ENCODE measurements at places on chromosomes 12 and 14.

GRCh38 chr12:6899427-6899826, 5.2 kb upstream of the LRRC23 start:
- DNase-seq: no peak

GRCh38 chr14:99842141-99842540, 48.9 kb downstream of the EML1 start:
- no peak for DNase-seq

DNA sequence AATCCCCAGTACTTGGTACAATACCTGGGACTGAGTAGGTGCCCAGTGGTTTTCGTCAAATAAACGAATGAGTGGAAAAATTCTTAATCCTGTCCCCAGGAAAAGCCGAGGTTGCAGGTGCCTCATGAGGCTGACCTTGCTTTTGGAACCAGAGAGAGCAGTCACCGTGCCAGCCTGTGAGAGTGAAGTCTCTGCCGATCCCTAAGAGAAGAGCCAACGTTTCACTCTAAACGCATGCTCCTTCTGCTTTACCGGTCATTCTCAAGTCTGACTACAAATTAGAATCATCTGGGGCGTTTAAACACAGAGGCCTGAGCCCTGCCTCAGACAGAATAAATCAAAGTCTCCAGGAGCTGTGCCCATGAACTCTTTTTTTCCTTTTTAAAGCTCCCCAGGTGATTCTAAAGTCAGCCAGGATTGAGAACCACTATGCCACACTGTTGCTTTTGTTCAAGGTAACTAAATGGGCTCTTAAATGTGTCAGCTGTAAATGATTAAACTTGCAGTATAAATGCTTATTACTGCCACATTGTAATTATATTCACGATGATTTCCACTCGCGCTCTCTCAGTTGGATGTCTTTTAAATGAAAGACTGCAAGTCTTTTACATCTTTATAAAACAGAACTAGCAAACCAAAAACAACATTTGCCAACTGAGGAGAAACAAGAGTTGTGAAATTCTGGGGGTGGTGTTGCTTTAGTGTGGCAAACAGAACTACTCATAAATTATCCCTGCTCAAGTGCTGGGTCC, 26.9 kb downstream of the TCP11L2 start:
- DNase-seq: no peak

GRCh38 chr12:109795023-109795422, 38.2 kb downstream of the TRPV4 start:
- DNase-seq: no peak

GRCh38 chr12:20475542-20475941, 107.2 kb downstream of the PDE3A start:
- no peak for DNase-seq

- no peak for DNase-seq
Measured at GRCh38 chr12:106281056-106281782, 21.3 kb upstream of the TCP11L2 start.

DNA sequence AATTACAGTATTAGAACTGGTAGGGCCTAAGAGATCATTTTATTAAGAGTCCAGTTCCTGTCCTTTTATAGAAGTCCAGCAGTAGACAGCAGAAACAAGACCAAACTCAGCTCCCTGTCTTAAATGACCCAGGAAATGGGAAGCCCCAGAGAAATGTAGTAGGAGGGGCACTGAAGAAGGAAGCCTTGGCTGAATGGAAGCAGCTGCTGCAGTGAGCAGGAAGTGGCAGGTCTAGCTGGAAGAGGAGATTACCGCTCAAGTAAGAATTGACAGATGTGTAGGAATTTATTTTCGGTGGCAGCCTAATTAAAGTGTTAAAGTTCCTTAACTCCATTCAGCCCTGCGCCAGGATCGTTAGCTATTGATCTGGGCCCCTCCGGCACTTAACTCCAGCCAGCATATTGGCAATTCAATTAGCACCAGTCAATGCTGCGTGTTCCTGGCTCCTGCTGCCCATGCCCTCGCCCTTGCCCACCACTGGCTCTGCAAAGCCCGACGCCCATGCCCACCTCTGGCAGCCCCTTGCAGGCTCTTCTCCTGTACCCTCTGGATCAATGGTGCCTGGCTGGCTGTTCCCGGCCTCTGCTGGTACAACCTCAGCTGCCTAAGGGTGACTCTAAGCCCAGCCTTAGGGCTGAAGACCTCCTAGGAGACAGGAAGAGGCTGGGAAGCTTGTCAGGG, 21.1 kb downstream of the ZFHX2 start:
- no peak for DNase-seq

- DNase-seq: no peak
Measured at GRCh38 chr12:51371295-51371953, 19.8 kb downstream of the GALNT6 start.

DNA sequence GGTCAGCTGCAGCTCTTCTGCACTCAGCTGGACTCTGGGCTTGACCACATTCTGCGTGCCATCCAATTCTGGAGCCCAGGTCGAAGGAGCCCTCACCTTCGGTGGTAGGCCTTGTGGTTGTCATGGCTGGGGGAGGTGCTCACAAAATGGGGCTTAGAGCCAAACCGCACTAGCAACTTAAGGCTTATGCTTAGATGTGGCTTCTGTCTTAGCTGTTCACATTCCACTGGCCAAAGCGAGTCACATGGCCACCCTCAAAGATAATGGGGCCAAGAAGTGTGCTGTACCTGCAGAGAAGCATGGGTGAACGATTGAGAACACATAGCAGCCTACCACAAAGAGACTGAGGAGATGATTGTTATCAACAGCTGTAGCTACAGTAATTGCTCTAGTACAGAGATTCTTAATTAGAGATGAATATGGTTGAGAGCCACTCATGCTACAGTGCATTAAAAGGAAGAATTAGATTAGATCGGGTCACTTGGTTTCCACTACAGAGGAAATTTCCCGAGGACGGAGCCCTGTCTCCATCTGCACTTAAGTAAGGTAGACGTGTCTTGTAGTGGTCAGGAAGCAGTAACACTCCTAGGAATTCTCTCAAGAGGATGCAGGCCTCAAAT, 334.6 kb upstream of the FKBP4 start:
- no peak for DNase-seq

GRCh38 chr12:132444957-132445883, 44.7 kb upstream of the FBRSL1 start:
- DNase-seq: peak; percentile 40

Data from stimulated activated CD4-positive, alpha-beta T cell treated with anti-CD3 and anti-CD28 coated beads, Interleukin-1b, Interleukin-23, amount 100 ng/mL, for 1 hour (primary cell).